Activated CD4-positive, alpha-beta T cell treated with anti-CD3 and anti-CD28 coated beads for 1 hour (primary cell): ENCODE measurements at places on chromosomes 6 and 20.
A peak's percentile ranks its signal among the peaks of the same experiment; 100 is the strongest.

DNA sequence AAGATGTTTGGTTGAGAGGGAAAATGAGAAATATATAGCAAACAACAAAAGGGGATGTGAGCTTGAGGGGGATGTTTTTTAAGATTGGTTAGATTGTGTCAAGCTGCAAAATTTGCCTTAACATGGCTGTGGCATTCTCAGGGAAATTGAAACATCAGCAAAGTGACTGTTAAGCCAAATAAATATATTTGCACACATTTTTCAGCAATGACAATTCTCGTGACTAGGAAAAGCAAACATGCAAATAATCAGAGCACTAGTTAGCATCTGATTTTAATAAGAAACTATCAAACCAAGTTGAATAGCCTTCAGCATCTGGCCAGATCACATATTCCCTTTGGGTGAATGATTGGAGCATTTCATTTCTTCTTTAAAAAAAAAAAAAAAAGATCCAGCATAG lies 262.8 kb downstream of the TBC1D7 start:
- no peak for DNase-seq

GRCh38 chr20:19129976-19130612 lies 82.3 kb upstream of the SLC24A3 start:
- DNase-seq: no peak

- no peak for DNase-seq
Observed at GRCh38 chr6:134585517-134585873, 267.6 kb upstream of the SGK1 start.

- DNase-seq: no peak
Observed at GRCh38 chr6:14656649-14657048, 539.1 kb downstream of the CD83 start.

- DNase-seq: no peak
Observed at GRCh38 chr20:15163632-15164031, 826.2 kb upstream of the FLRT3 start.

DNA sequence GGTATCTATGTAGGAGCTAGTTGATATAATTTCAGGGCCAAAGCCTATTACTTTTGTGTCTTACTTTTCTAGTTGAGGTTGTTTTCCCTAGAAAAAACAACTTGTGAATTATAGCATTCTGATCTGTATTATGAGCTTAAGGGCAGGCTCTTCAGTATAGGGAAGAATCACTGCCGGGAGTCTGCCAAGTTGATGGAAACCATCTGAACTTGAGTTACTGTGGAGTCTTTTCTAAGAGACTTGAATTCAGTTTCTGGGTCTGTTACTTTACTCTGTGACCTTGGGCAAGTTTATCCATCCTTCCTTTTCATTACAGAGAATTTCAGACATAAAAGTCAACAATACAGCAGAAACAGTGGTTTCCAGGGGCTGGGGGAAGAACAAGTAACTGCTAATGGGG lies 2.1 kb upstream of the CASS4 start:
- DNase-seq: no peak

GRCh38 chr6:144314003-144314485 lies 28.9 kb downstream of the UTRN start:
- no peak for DNase-seq

GRCh38 chr6:31729979-31730630 lies 1.0 kb upstream of the DDAH2 start:
- DNase-seq: peak; percentile 51

DNA sequence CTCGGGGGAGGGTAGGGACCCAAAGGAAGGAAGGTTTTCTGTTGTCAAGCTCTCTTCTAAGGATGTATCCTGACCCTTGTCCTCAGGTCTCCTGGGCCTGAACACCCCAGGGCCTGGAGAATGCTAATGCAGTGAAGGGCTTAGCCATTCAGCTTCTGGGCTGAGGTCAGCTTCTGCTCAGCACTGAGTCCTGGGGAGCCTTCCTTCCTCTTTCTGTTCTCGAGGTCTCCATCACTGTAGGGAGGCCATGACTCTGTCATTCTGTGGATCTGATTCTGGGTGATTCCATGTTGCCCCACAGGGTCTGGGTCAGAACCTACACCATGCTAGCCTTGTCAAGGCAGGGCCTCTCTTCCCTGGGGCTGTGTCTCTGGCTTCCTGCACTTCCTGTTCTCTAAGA lies 712.7 kb downstream of the DHX35 start:
- DNase-seq: no peak

- no peak for DNase-seq
Observed at GRCh38 chr6:53252177-53252692, 96.5 kb downstream of the ELOVL5 start.

GRCh38 chr20:62668441-62669027 lies 26.2 kb downstream of the SLCO4A1 start:
- no peak for DNase-seq

- no peak for DNase-seq
Observed at GRCh38 chr20:15835811-15836210, 737.4 kb downstream of the KIF16B start.

- DNase-seq: no peak
Observed at GRCh38 chr20:47438464-47439381, 63.0 kb upstream of the NCOA3 start.

DNA sequence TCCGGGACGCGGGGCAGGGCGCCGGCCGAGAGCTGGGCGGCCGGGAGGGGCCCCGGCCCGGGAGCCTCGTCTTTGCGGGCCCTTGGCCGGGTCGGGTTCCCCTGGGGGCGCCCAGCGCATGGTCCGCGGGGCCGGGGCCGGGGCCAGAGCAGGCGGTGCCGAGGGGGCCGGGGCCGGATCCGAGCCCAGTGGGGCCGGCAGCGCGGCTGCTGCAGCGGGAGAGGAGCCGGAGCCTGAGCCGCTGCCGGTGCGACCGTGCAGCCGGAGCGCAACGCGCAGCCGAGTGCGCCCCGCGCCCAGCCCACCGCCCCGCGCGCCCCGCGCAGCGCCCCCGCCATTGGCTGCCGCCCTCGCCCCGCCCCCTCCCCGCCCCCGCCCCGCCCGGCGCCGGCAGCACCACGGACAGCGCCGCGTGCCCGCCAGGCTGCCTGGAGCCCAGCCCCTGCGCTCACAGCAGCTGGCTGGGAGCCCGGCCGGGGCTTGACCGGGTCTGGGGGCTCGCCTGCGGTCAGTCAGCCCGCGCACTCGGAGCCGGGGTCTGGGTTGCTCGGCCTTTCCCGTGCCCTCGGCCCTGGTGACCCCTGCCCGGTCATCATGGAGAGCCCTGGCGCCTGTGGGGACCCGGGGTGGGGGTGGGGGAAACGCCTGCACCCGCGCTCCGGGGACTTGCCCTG lies at the start of gene HRH3:
TSS of gene HRH3 (minus strand) at position 287 of the 674 bp plus-strand sequence. CDS start 308 bp downstream, outside the sequence.
- DNase-seq: peak; percentile 17

- DNase-seq: no peak
Observed at GRCh38 chr6:147390909-147391536, 117.5 kb upstream of the SAMD5 start.

DNA sequence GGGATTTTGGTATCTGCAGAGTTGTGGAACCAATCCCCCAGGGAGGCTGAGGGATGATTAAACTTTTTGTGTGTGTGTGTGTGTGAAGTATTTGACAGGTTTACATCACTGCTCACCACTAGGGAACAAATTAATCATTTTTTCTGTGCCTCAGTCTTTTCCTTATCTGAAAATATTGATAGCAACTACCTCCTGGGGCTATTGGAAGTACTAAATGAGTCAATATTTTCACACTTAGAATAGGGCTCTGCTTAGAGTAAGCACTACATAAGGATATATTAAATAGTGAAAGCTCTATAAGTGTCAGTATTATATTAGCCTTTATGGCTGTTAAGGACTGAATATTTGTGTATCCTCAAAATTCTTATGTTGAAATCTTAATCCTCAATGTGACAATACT lies 155.2 kb upstream of the UST start:
- no peak for DNase-seq

DNA sequence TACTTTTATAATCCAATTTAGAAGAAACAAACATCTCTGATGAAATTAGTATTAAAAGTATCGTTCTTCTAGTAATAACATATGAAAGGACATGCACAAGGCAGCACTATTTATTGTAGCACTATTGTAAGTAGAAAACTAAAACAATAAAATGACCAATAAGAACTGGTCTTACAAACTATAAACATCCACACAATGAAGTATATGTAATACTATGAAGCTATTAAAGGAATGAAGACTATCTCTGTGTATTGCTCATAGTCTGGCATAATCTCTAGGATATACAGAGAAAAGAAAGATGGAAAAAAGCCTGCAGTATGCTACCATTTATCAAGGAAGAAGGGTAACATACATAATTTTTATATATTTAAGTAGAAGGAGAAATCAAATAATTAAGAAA lies 16.7 kb downstream of the LCA5 start:
- no peak for DNase-seq

DNA sequence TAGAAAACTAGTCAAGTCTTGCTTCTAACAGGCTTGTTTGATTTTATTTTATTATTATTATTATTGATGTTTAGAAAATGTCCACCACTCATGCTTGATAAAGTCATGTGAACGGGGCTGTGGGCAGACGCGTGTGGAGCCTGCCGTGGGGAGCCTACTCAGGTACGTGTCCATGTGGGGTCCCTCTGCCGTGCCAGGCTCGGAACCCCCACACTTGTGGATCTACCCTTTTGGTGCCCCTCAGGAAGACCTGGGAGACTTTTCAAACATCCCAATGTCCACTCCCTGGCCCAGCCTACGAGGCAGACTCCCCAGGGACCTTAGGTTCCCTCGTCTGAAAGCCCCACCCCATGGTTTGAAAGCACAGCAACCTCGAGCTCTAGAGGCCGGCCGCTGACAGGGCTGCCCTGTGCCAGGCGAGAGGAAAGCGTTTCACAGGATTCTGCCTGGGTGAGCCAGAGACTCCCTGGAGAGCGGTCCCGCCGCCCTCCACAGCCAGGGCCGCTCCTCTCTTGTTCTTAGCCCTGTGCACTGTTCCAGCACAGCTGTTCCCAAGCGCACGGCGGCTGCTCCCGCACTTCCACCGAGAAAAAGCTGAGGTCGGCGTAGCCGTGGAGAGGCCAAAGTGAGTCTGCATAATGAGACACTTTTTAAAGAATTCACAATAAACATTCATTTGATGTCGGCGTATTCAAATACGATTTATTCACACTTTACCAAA lies 249.7 kb downstream of the TTLL2 start:
- no peak for DNase-seq

DNA sequence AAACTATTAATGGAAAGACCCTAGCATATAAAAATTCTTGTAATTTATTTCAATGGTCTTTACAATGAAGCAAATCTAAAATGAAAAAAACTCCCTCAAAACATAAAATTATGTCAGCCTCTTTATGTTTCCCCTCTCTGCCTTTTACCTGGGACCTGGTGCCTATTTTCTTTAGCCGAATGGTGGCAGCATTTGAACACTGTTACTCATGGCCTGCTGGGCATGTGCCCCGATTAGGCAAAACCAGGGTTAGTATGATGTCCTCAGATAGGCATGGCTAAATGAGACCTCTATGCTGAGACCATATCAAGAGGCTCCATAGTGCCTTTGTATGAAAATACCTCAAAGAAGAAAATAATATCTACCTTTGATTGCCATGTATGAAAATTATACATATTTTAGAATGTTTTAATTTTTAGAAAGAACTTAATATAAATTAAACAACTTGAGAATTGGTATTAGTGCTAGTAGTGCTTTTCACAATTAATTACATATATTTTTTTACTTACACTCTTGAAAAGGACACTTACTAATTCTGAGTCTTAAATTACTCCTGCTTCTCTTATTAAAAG lies 22.5 kb upstream of the C6orf58 start:
- no peak for DNase-seq

GRCh38 chr6:98957450-98957849 lies 9.7 kb upstream of the FBXL4 start:
- DNase-seq: no peak

DNA sequence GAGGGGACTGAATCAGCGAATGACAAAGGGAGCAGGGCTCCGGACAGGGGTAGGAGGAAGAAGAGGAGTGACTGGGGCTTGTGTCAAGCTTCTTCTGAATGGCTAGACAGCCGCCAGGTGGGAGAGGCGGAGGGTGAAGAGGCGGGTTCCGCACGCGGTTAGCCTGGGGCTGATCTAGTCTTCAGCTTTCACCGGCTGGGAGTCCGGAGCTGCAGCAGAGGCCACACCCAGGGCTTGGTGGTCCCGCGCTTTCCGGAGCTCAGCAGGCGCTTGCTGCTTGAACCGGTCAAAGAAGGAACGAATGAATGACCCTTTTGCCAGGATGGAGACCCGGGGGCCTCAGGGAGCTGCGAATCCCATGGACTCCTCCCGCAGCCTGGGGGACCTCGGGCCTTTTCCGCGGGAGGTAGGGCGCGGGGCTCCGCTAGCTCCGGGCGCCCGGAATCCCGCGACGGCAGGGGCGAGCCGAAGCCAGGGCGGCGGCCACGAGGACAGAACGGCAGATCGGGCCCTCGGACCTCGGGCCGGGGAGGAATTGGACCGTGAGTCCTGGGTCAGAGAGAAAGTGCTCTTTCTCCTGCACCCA lies at the start of gene C6orf141:
TSS of gene C6orf141 (plus strand) at position 177 of the 586 bp plus-strand sequence. CDS start at position 302, 125 bp downstream.
- no peak for DNase-seq

DNA sequence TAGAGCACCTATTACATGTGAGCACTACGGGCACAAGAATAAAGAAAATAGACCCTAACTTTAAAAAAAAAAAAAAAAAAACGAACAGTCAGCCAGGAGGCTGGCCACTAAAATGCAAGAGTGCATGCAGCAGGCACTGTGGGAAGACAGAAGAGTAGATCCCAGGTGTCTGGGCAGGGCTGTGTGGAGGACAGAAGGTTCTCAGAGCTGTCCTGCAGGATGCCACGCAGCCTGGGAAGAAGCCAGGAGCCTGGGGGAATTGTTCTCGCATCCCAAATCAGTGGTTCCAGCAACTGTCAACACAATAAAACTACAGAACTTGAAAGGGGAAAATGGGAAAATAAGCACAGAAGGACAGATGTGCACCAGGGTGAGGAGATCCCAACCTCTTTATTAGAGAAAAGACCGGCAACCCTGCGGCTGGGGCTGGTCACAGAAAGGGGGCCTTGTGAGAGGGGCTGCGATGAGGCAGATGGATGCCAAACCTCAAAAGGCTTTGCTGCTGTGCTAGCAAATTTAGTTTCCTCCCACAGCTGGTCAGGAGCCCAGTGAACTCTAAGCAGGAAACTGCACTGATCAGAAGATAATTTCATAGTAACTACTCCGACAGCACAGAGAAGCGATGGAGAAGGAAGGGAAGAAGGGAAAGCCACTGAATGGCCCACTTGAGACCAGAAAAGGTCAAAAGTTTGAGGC lies 30.9 kb downstream of the MAP3K5 start:
- DNase-seq: no peak

- DNase-seq: peak; percentile 76
Observed at GRCh38 chr6:30682143-30683117, 4.0 kb downstream of the PPP1R18 start.

DNA sequence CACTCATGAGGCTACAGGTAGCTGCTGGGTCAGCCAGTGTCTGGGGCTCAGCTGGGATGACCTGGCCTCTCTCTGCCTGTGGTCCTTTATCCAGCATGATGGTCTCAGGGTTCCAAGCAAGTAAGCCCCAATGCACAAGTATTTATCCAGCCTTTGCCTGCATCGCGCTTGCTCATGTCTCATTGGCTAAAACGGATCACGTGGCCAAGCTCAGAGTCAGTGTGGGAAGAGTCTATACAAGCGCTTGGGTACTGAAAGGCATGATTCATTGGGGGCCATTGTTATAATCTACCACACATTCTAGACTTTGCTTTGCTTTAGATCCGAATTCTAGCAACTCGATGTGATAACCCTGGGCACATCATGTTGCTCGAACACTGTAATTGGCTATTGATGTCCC lies 48.3 kb downstream of the PPP1R16B start:
- DNase-seq: no peak

- DNase-seq: no peak
Observed at GRCh38 chr6:36758516-36759147, 61.0 kb downstream of the RAB44 start.

GRCh38 chr6:75775219-75775618 lies 26.2 kb downstream of the MYO6 start:
- no peak for DNase-seq

- DNase-seq: no peak
Observed at GRCh38 chr6:4613381-4613780, 162.8 kb upstream of the CDYL start.

- no peak for DNase-seq
Observed at GRCh38 chr20:2932498-2932897, 59.2 kb downstream of the PTPRA start.
